ENCODE measurements at places on chromosomes 12 and 14.
A peak's percentile ranks its signal among the peaks of the same experiment; 100 is the strongest.

- no peak for DNase-seq
Measured at GRCh38 chr12:9118158-9118557, 2.4 kb upstream of the A2M start.

- DNase-seq: no peak
Measured at GRCh38 chr12:6850796-6851152, 312 bp downstream of the CDCA3 start.

- DNase-seq: no peak
Measured at GRCh38 chr12:52171950-52172512, 19.8 kb downstream of the KRT80 start.

DNA sequence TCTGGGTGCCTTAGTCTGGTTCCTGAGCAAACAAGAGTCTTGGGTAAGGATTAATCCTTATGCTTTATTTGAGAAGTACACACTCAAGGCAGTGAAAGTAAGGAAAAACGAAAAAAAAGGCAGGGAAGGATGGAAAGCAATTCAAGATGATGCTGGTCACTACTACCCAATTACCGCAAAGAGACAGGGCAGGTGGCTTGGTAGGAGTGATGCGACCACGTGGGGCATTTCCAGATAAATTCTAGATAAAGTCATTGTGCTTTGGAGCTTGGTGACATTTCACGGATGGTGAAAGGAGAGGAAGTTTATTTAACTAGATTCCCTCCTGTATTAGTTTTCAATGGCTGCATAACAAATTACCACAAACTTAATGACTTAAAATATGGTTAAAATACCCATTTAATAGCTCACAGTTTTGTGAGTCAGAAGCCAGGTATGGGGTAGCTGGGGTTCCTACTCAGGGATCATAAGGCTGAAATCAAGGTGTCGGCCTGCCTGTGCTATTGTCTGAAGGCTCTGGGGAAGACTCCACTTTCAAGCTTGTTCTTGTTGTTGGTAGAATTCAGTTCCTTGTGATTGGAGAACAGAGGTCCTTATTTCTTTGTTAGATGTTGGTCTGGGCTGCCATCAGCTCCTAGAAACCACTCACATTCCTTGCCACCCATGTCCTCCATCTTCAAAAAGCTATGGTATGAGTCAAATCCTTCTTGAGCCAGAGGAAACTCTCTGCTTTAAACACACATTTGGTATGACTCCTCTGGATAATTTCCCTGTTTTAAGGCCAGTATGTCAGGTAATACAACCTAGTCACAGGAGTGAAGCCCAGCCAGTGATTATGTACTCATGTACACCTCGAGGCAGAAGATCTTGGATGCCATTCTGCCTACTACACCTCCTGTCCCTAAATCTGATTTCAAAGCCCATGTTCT, 5.6 kb upstream of the HMGA2 start:
- DNase-seq: no peak

- DNase-seq: peak; percentile 74
Measured at GRCh38 chr12:53048033-53048779, 1.7 kb upstream of the TNS2 start.

DNA sequence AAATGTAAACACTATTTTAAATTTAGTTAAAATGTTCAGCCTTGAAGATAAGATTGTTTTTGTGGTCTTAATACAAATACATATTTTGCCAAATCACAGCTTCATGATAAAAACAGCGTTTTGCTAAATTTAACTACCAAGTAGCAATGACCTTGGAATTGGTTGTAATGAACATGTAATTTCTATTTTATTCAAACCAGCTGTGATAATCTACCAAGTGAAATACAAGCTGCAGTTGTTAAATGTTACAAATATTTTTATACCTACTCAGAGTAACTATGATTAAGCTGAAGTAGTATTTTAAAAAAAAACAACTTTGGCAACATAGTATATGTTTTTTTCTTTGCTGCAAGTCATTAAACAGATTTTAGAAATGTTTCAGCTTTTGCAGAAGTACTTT, 96.2 kb downstream of the CPSF2 start:
- no peak for DNase-seq

DNA sequence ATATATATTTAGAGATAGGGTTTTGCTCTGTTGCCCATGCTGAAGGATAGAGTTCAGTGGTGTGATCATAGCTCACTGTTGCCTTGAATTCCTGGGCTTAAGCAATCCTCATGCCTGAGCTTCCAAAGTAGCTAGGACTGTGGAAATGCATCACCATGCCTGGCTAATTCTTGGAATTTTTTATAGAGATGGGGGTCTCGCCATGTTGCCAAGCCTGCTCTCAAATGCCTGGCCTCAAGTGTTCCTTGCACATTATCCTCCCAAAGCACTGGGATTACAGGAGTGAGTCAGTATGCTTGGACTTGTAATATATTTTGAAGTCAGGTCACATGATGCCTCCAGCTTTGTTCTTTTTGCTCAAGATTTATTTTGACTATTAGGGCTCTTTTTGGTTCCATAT, 178.0 kb downstream of the RPAP3 start:
- DNase-seq: no peak

DNA sequence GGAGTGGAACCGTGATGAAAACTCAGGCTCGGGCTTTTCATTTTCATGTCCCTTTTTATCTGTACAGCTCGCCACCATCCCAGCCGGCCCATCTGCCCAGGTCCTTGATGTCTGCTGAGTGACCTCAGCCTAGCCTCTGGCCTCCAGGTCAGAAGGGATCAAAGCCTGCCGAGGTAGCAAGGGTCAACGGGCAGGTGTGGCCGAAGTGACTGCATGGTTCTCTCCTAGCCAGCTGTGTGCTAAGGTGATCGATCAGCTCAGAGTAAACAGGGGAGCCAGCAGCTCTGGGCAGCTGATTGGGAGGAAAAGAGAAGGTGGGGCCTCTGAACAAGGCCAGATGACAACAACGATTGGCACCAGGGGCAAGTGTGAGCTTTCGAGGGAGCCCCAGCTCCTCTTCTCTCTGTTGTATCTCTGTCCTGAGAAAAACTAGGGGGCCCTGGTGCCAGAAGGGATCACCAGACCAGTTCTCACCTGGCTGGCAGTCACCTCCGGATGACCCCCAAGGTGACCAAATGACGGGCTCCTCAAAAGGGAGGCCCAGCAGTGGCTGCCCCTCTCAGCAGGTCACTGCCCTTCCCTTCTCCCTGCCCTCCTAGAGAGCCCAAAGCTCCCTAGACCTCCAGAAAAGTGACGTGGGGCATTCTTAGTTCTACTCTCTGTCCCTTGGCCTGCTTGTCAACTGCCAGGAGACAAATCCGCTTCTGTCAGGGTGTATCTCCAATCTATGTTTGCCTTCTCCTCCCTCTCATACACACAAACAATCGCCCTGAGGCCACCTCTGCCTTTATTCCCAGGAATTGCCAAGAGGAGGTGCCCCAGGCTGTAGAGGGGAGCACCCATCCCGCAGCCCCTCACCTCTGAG, 3.4 kb downstream of the SLC6A12 start:
- no peak for DNase-seq

GRCh38 chr12:92657770-92658169, 45.0 kb upstream of the PLEKHG7 start:
- no peak for DNase-seq

GRCh38 chr12:52097045-52097666, 17.7 kb downstream of the SMIM41 start:
- DNase-seq: no peak

- DNase-seq: no peak
Measured at GRCh38 chr14:100039903-100040302, 25.3 kb upstream of the EVL start.

DNA sequence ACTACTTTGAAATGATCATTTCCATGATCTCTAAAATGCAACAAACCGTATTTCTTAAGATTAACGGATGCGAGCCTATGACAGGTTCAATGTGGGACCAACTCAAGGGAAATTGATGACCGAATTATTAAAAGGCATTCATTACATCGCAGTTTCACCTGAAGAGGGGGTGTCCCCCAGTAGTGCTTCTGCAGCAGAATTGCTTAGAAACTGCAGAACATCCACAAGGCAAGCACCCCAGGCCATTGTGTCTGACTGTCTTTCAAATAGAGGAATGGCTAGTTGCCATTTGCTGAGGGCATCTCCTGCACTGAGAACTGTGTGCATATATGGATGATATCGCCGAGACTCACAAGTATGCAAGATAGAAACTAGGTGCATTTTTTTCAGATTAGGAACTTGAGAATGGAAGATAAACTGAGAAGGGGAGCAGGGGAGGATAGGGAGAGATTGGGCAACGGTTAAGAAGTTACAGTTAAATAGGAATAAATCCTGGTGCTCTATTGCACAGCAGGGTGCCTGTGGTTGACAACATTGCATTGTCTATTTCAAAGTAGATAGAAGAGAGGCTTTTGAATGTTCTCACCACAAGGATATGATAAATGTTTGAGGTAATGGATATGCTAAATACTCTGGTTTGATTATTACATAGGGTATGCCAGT, 234.3 kb upstream of the PLEKHG7 start:
- DNase-seq: no peak

- no peak for DNase-seq
Measured at GRCh38 chr12:835754-836518, 83.6 kb downstream of the WNK1 start.

- peak; percentile 87 for DNase-seq
Measured at GRCh38 chr14:77053046-77053841, 24.7 kb upstream of the IRF2BPL start.

DNA sequence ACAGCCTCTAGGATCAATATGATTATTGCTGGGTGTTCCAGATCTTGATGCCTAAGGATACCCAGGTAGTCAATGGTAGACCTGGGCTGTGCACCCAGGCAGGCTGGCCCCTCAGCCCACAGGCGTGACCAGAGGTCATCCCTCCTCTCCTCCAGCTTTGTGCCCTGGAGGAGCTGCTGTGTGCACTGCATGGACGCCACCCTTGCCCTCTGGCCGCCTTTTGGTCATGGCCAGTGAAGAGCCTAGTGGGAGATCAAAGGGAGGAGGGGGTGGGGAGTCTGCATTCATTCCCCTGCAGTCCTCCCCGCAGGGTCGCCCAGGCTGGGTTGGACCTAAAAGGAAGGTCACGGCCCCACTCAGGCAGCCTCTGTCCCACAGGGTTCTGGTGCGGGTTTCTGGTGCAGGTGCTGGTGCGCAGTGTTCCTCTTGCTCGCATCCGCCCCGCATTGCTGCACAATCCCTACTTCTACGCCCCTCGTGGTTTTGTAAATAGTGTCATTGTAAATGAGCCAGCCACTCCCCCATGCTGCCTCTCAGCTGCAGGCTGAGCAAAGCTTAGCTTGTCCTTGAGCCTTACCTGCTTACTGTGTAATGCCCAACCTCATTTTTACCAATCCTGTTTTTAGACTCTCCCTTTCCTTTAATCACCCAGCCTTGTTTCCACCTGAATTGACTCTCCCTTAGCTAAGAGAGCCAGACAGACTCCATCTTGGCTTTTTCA, 55.3 kb downstream of the PSMA6 start:
- DNase-seq: no peak

DNA sequence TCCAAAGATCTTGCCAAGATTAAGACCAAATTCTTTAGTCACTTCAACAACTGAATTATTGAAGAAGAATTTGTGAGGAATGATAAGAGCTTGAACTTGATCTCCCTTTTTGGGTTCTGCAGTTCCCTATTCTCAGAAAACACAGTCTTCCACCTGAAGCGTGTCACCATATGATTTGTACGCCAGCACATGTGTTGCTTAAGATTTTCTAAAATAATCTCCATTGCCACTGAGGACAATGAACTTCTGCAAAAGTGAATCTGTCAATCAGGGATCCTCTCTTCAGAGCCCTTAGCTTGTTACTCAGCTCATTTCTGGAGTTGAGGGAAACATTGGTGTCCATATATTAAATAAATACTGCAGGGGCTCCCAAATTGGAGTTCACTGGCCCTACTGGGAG, 4.2 kb upstream of the SPIC start:
- no peak for DNase-seq

DNA sequence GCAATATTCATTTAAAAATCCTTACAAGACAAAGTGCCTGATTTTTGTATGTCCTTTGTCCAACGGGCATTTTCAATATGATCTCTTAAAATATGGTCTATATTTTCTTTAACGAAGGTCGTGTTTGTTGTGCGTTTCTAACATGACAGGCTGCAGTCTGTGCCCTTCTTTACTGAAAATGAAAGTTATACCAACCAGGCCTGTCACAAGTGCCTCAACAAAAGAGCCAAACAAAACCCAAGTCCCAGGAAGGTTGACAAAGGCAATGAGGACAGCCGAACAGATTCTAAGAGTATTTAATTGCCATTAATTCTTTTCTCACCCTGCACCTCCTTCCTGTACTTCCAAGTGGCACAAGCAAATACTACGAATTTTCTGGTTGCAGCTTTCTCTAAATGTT, 13.9 kb downstream of the PAX9 start:
- DNase-seq: no peak

DNA sequence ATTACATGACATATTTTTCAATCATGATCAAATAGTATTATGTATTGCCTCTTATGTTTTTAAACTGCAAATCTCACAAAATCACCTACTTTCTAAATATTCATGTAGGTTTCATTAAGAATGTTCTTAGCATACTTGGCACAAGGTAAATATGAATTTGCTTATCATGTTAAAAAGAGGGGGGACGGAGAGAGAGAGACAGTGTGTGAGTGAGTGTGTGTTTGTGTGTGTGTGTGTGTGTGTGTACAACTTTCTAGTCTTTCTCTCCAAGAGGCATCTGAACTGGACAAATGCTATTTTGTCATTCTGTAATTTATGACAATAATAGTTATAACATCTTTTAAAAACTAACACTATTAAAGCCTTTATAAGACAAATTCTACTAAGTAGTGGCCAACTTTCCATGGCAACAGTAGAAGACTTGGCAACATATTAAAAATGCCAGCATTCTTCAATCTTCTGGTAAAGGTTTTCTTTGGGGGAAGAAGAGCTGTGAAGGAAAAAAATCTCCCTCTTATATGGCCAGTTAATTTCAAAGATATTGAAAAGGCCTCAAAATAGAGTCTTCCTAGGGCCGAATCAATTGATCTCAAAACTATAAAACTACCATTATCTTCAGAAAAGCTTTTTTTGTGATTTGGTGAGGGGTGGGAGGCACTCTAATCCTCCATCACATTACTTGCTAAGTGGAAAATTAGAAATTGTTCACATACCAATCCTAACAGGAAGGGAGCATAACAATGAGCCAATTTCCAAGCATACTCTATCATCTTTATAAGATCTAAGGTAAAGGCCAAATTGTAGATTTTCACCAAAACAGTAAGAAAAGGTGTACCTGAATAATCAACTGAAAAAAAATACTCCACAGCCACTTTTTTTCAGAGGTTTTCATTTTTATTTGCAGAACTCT, 28.2 kb downstream of the CDK17 start:
- no peak for DNase-seq

DNA sequence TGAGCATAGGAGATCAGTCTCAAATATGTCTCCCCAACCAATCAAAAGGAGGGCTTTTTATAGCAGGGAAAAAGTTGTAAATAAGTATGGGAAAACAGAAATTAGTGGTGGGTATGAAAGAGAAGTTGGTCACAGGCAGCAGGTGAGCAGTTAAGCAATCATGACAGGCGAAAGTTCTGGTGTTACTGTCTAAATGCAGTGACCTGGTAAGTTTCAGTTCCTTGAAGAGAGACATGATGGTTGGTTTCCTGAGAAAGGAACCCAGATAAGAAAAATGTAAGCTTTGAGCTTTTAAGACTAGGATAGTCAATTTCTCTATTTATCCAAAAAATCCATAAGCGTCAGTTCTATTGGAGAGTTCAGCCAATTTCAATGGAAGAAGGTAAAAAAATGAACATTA, 466.2 kb upstream of the FLRT2 start:
- DNase-seq: no peak
